ENCODE measurements at places on chromosomes 7 and 10.

DNA sequence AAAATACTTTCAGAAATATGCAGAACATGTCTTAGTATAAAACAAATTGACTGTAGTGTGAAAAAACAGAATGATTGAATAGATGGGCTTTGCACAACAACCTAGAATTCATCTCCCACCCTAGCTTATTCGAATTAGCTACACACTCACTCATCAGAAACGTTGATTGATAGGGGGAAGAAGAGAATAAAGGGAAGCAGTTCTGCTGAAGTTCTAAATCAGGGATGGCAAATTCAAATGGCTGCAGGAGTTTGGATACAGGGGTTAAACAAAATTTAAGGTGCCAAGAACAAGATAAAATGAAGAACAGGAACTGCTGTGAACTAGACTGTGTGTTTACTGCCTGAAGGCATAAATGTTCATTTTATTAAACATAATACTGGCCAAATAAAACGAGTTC, 9.0 kb downstream of the CD36 start:
- DNase-seq = no peak

DNA sequence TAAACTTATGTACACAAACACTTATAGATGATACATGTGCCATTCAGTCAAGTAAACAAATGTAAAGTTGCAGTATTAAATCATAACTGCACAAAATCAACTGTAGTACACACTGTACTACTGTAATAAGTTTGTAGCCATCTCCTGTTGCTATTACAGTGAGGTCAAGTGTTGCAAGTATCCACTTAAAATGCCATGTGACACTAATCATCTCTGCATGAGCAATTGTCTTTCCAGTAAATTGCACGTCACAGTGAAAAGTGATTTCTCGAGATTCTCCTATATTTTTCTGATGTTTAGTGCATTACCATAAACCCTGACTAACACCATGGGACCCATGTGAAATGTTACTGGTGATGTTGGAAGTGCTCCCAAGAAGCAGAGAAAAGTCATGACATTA, 293.3 kb upstream of the SP4 start:
- no peak for DNase-seq

GRCh38 chr7:143261901-143262300, 1.3 kb upstream of the GSTK1 start:
- DNase-seq = no peak

GRCh38 chr7:111763221-111763801, 201.0 kb upstream of the IMMP2L start:
- DNase-seq = no peak

DNA sequence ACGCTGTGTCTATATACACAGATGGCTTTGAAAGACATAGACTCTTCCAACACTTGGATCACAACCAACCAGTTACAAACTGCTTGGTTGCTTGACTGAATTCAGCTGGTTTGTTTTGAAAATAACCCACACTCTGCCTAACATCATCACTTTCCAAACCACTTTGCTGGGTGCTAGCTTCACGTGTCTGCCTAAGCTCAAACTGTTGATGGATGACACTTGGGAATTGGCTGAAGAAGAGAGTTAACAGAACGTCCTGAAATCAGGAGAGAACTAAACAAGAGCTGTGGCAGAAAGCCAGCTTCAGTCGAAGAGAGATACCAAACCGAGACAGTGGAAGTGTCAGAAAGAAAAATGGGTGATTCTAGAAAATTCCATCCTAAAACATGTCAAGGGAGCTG, 420.8 kb upstream of the AUTS2 start:
- no peak for DNase-seq

GRCh38 chr7:151179287-151179860, 7.7 kb downstream of the ASB10 start:
- DNase-seq = no peak

- DNase-seq = no peak
These were observed 228.8 kb upstream of the KIAA1217 start for GRCh38 chr10:23980094-23980493.

DNA sequence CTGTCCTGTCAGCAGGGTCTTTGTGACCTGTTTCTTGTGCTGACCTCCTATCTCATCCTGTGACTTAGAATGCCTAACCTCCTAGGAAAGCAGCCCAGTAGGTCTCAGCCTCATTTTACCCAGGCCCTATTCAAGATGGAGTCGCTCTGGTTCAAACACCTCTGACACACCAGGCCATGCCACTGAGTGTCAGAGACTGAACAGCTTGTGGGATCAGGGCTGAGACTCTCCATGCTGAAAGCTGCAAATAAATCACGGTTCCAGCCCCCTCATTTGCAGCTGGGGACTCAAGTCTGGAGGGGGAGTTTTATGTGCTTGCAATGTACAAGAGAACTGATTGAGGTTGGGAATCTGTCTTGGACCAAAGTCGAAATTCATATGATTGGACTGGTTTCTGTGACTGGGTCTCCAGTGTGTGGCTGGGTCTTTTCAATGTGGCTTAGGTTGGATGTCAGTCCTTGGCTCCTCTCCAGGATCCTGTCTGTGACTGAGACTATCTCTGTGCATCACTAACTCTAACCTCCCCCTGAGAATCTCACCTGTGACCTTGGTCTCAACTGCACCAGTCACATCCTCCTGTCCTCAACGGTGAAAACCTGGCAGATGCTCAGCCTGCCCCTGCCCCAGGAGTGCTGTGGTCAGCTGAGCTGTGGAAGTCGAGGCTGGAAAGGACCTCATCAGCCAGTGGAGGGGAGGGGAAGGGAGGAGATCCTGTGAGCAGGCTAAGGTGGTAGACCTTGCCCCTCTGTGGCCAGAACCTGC, 11.7 kb downstream of the PRF1 start:
- DNase-seq = no peak

- no peak for DNase-seq
These were observed 46.1 kb downstream of the PPIF start for GRCh38 chr10:79393221-79393923.

- DNase-seq = no peak
These were observed 73.5 kb downstream of the TBXAS1 start for GRCh38 chr7:139902436-139903102.

DNA sequence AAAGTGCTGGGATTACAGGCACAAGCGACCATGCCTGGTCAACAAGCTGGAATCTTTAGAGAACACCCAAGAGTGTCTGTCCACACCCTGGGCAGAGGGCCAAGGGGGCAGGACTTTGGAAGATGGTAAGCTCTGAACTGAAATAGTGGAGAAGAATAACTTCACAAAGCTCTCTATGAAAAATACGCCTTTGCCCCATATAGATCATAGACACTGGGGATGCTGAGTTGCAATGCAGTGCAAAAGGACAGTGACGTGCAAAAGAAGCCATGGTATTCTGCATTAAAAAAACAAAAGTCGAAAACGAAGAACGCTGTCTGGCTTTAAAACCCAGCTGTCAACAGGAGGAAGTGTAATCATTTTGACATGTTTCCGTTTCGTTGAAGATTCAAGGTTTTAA, 353.6 kb downstream of the CALN1 start:
- DNase-seq = no peak

DNA sequence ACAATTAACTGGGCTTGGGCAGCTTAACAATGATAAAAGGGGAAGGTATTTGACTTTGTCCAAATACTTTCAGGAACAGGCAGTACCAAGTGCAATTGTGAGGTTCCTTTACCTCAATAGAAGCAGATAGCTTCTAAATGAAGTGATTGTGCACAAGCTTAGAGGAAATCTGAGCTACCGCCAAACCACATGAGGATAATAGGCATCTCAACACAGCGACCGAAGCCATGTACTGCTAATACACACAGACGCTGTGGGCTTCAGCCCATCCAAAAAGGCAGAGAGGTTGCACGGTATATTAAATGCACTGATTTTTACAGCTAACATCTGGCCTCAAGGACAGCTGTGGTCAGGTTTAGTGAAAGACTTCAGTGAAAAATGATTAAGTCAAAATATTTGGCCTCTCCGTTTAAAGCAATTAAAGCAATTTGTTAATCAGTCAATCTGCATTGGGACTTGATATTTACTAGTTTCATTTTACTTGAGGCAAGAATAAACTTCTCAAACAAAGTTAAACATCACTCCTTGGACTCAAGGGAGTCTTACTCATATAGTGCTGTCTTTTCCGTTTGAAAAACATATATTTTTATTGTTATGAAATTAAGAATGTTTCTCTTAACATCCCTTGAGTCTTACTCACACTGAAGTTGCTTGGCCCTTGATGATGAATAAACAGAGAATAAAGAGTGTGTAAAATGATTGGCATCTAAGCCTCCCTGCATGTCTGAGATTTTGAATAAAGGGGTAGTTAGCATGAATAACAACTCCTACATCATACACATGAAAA, 306.3 kb downstream of the C7orf25 start:
- DNase-seq = no peak

- no peak for DNase-seq
These were observed 315.8 kb downstream of the HPSE2 start for GRCh38 chr10:98919899-98920298.

DNA sequence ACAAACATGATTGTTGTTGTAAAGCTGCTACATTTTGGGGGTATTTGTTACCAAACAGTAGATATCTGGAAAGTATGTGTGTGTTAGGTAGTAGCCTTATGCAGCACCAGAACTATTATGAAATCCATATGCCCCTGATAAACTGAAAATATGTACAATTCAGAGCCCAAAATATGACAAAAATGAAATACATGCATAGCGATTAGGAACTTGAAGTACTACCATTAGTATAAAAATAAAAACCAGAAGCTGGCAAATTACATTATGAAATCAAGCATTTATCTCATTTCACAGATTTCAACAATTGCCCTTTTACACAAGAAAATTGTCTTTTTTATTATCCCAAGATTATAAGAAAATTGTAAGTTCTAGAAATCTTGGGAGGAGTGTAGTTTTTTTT, 33.9 kb downstream of the SLC26A5 start:
- no peak for DNase-seq

DNA sequence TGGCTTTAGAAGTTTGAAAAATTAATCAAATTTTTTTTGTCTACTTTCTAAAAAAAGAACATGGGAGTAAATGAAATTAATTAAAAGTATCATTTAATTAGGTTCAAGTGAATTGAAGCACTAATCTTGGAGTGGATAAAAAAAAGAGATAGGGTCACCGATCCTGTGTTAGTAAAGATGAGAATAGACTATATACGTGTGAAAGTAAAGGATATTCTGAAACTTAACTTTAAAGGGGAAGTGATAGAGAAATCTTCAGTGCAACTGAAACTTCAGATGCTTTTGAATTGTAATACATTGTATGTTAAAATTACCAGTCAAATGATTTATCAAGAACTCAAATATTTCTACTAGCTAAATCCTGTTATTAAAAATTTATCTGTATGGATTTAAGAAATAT, 4.8 kb downstream of the NHLRC2 start:
- DNase-seq = no peak

GRCh38 chr7:32803406-32804141, 88.0 kb downstream of the KBTBD2 start:
- DNase-seq = no peak

DNA sequence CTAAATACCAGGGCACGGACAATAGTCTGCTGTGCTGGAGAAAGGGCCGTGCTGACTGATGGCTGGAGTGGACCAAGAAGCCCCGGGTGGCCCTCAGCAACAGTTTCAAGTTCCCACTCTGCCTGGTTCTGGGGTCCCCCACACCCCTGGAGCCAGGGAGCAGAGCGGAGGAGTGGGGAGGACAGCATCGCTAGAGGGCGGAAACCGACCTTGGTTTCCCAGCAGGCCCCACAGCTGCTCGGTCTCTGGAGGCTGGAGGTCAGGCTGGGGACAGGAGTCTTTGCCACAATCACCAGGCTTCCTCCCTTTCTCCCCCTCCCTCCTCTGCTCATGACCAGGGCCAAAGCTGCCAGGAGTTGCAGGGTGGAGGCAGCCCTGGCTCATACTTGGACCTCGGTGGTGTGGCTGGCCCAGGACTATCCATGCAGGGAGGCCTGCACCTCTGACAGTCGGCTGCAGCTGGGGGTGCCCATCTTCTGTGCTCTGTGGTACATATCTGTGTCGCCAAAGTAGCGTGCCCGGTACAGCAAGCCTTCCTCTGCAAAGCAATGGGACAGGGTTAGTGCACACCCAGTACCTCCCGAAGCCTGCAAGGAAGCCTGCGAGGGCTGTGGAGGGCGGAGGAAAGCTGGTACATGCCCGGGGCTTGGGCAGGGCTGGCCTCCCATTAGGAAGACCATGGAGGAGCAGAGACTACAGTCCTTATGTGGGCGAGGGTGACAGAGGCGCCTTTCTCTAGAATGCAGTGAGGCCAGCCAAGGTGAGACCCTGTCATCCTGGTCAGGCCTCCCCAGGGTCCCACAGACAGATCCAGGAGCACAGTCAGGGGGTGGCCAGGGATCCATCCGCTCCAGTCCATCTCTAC, 19.1 kb downstream of the DNAJB12 start:
- DNase-seq = peak; percentile 42

DNA sequence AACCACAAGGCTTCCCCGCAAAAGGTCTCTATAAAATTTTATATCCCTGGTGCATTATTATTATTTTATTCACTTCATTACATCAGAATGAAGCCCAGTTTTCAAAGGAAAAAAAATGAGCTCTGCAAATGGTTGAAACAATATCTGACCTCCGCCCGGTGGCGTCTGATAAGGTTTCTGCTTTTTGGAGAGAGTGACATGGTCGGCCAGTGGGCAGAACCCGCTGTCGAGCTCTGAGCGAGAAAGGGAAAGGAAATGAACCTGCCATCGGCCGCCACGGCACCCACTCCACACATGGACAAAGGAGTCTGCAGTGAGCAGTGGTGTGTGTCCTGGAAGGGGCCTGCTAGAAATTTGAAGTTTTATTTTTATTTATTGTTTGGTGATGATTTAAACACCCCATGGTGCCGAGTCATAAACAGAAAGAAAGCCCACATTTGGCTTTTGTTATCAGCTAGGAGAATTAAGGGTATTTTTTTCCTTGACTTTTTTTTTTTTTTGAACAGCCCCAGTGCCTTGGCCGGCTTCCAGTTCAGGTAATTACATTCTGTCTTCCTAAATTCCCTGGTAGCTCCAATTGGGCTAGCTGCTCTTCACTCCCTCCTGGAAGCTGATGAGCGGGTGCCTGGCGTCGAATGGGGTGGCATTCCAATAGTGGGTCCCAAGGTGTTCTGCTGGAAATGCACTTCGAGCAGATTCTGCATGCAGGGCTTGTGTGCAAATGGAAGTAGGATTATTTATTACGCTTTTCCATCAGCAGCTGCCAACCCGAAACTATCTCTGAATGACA, 149.4 kb upstream of the MKI67 start:
- DNase-seq = no peak

GRCh38 chr7:44380189-44380830, 54.9 kb upstream of the CAMK2B start:
- no peak for DNase-seq

GRCh38 chr10:68284062-68285001, 47.5 kb upstream of the HNRNPH3 start:
- DNase-seq = no peak
